CD4-positive, alpha-beta T cell treated with Interleukin-21 for 1 hour (primary cell): ENCODE measurements at places on chromosomes 4 and X.
A peak's percentile ranks its signal among the peaks of the same experiment; 100 is the strongest.

GRCh38 chrX:79107891-79108718 lies 36.4 kb upstream of the GPR174 start:
- DNase-seq = peak; percentile 83

- DNase-seq = no peak
Measured at GRCh38 chr4:146330392-146330791, 116.1 kb downstream of the REELD1 start.

DNA sequence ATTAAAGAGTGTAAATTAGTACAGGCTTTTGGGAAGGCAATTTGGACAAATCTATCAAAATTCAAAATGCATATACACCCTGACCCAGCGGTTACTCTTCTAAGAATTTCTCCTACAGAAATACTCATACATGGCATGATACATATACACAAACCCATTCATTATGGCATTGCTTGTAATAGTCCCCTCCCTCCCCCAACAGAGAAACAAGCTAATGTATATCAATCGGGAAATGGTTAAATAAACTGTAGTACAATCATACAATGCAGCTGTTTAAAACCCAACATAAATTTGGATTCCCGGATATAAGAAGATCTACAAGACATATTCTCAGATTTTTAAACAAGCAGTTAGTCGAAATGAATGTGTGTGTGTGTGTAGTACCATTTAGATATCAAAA lies 808 bp downstream of the HUWE1 start:
- DNase-seq = no peak

GRCh38 chrX:70219938-70220764 lies 14.3 kb upstream of the AWAT1 start:
- no peak for DNase-seq

GRCh38 chr4:87024201-87024600 lies 89.4 kb downstream of the AFF1 start:
- DNase-seq = no peak

- no peak for DNase-seq
Measured at GRCh38 chr4:2324891-2325290, 63.0 kb upstream of the MXD4 start.

DNA sequence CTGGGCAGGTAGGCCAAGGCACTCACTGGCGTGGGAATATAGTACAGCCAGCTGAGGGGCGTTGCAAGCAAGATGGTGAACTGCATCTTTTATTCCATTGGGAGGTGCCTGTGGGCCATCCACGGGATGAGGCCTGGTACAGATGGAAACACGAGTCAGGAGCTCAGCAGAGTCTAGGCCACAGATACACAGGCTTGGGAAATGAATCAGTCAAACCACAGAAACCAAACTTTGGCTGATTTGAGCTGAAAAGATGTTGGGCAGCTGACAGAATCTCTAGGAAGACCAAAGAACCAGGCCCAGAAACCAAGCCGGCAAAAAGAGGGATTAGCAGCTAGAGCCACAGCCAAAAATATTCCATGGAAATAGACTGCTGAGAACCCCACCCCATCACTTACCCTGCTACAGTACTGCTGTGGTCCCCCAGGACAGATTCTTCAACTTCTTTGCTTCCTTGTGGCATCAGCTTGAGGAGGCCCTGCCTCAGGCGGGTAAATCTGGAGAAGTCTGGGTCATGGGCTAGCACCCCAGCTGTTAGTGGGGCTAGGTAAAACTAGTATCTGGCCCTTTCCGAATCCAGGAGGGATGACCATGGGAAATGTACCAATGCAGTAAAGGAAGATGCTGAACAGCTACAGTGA lies 75.4 kb downstream of the TMEM131L start:
- no peak for DNase-seq

- no peak for DNase-seq
Measured at GRCh38 chr4:30903502-30904214, 183.5 kb downstream of the PCDH7 start.

DNA sequence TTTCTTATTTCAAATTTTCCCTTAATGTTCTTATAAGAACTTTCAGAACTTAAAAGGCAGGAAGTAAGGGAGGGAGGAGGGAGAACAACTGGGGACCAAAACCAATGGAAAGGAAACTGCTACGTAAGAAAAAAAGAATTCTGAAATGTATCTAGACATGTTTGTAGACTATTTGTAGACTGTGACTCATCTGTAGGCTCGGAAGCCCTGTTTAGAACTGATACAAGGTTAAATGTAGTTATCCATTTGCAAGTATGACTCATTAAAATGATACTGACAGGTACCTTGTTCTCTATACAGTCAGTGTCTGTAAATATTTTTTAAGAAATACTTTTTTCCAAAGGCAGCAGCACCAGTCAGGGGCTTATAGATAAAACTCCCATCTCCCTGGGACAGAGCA lies 202.0 kb downstream of the DHX15 start:
- DNase-seq = no peak

GRCh38 chr4:103158760-103159159 lies 39.4 kb downstream of the CENPE start:
- no peak for DNase-seq

- no peak for DNase-seq
Measured at GRCh38 chr4:52197306-52197705, 146.2 kb downstream of the SPATA18 start.

DNA sequence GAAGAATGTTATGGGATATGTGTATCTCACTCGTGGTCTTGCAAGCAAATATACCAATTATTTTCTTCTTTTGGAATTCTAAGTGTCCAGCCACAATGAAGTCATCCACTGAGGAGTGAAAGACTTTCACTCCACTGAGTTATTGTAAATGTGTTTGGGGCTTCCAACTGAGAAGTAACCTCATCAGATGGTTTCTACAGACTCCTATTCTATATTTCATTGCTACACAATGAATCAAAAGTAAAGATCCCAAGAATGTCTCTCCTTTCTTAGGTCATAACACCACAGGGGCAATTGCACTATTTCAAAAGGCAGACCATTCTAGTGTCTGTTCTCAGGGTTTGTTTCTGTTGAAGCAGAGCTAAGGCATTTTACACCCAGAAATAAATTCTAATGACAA lies 12.3 kb upstream of the VCX2 start:
- no peak for DNase-seq

- peak; percentile 27 for DNase-seq
Measured at GRCh38 chrX:47093248-47093647, 15.0 kb downstream of the RGN start.

DNA sequence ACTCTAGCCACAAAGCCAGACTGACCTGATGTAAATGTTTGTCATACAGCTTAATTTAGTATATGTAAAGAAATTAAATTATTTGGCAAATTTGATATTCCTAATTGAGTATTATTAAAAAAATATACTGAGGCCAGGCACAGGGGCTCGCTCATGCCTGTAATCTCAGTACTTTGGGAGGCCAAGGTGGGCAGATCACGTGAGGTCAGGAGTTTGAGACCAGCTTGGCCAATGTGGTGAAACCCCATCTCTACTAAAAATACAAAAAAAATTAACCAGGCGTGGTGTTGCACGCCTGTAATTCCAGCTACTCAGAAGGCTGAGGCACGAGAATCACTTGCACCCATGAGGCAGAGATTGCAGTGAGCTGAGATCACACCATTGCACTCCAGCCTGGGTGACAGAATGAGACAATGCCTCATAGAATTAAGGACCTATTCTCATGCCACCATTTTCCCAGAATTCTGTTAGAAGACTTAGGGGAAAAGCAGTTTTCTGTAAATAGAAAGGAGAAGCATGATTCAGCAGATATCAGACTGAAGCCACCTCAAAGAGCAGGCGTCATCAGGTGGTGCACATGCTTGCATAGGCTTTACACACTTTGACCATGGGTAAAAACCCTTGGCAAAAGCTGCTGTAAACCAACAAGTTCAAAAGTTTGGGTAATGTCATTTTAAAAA lies 6.1 kb downstream of the UBQLN2 start:
- no peak for DNase-seq

- DNase-seq = no peak
Measured at GRCh38 chr4:140237616-140238350, 83.8 kb upstream of the MAML3 start.

- no peak for DNase-seq
Measured at GRCh38 chrX:112851161-112851779, 10.6 kb upstream of the AMOT start.

- DNase-seq = no peak
Measured at GRCh38 chr4:112127048-112127637, 18.1 kb upstream of the FAM241A start.

- peak; percentile 87 for DNase-seq
Measured at GRCh38 chrX:110002300-110003166, at the start of gene TMEM164. Gene TMEM164 (plus strand): TSS chrX:110003114. CDS start chrX:110003775, 661 bp downstream.

DNA sequence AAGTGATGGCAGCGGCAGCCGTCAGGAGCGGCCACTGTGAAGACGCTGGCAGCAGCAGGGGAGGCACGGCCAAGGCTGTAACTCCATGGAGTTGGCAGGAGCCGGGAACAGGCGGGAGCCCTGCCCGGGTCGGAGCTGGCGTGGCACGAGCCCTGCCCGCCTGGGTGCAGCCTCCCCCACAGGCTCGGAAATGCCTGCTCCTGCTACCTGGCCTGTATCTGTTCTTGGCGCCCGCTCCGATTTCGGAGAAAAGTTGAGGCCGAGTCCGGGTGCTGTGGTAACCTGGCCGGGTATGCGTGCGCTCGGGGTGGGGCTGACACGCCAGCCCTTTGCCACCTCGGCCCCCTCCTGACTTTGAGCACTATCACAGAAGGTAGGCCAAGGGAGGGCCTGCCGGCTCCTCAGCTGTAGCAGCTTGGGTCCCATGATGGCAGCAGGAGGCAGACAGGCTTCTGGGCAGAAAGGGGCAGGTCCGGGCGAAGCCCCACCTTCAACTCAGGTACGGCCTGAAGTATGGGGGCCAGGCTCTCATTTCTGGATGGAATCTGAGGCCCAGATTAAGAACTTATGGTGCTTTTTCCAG lies 51.2 kb upstream of the SHISA3 start:
- no peak for DNase-seq

GRCh38 chr4:147610686-147611085 lies 6.5 kb upstream of the TMEM184C start:
- no peak for DNase-seq

- DNase-seq = no peak
Measured at GRCh38 chrX:68865300-68865699, 36.5 kb downstream of the EFNB1 start.

DNA sequence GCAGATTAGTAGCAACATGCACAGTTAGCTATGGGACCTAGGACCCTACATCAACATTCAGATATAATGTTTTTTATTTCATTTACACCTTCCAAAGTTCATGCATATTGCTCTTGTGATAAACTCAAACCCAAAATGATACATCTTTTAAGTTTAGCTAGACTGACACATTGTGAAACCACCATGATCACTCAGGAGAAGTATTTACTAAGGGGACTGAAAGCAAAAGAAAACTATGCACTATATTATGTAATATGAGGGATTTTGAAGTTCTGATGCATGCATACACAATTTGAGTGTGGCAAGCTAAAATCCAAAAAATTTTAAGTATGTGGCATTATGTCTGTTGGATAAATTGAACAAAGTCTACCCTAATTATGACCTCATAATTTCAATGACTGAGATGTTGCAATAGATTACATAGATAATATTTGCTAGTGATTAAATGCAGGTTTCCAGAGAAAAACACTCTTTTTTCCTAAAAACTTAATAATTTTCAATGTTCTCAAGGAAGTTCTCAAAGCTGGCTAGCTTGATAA lies 914.8 kb upstream of the GRIA3 start:
- DNase-seq = no peak

GRCh38 chr4:183912585-183912984 lies 7.5 kb downstream of the STOX2 start:
- no peak for DNase-seq

- DNase-seq = no peak
Measured at GRCh38 chr4:76488888-76489685, 54.1 kb downstream of the SHROOM3 start.

- no peak for DNase-seq
Measured at GRCh38 chrX:15785176-15785750, 5.0 kb upstream of the ZRSR2 start.

DNA sequence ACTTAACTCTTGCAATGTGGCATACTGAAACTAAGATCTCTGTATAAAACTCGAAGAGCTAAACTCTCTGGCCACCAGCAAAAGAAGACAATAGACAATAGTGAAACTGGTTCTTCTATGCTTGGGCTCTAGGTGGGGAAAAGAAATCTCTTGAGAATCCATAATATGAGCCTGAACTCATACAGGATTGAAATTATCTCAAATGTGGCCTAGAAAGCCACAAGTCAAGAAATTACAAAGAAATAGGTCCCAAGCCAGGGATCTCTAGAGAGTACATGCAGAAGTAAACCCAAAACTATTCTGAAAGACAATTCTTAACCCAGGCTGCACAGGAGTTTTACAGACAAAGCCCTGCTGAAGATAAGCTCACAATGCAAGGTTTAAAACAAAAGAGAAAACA lies 127.4 kb downstream of the ANAPC10 start:
- no peak for DNase-seq

DNA sequence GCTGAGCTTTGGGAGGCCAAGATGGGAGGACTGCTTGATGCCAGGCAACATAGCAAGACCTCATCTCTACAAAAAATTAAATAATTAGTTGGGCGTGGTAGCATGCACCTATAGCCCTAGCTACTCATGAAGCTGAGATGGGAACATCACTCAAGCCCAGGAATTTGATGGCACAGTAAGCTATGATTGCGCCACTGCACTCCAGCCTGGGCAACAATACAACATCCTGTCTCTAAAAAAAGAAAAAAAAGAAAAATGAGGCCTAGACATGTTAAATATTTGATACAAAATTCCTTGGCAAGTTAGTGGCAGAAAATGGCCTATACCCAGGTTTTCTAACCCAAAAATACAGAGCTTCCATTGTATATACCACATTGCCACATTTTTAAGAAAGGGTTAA lies 88.1 kb upstream of the MAB21L2 start:
- DNase-seq = no peak

GRCh38 chr4:75235359-75235951 lies 278.7 kb downstream of the RCHY1 start:
- DNase-seq = no peak

- DNase-seq = no peak
Measured at GRCh38 chr4:158538176-158538575, 16.5 kb downstream of the RXFP1 start.

DNA sequence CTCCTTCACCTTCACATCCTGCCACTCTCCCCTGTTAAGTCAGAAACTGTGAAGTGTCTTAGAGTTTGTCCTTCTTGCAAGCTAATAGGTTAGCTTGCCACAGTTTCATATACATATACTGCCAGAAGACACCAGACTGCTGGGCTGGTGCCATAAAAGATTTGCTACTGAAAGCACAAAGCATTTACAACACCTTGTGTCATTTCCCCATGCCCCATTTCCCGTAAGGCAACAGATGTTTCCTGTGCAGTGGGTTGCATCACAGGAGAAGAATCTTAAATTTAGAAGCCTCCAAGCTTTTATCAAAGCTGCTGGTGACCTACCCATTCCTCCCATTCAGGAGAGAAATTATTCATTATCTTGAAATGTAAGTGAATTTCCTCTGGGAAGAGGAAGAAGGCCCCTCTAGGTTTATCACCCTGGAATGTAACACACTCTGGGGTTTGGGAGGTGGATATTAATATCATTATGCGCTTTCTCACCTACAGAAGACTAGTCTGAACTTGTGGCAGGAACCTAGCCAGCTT lies 34.5 kb upstream of the RAB33B start:
- peak; percentile 26 for DNase-seq

- DNase-seq = no peak
Measured at GRCh38 chr4:114156371-114156770, 176.9 kb upstream of the ARSJ start.
